Activated effector memory CD4-positive, alpha-beta T cell treated with Interleukin-2 at 50 U/mL for 16 hours (primary cell): ENCODE measurements at places on chromosomes 2 and 18.

DNA sequence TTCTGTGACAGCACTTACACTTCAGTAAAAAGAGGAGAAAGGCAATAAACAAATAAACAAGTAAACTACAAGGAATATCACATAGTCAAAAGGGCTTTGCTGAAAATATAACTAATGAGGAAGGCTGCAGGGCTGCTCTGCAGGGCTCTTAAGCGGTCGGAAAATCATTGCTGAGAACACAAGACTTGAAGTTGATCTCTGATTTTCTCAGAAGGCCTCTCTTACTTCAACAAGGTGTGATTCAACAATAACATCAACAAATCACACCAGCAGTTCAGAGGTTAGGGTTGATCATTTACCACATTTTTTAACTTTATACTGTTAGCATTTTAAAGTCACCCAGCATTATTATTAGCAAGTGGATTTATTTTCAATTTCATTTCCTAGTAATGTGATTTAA, 215.6 kb downstream of the ARHGAP15 start:
- no peak for DNase-seq

DNA sequence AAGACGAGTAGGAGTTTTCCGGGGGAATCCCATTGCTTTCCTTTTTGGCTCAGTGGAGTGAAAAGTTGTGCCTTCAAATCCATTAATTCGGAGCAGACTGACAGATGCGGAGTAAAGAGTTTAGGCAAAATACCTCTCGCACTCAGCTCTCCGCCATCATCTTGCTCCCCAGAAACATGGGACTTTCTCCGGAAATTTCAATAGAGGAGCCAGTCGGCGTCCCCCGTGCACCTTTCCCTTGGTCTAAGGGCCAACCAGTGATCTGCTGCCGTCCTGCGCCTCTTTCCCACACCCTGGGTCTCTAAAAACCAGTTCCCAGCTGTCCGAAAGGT, 318 bp downstream of the TYW5 start:
- DNase-seq: no peak

DNA sequence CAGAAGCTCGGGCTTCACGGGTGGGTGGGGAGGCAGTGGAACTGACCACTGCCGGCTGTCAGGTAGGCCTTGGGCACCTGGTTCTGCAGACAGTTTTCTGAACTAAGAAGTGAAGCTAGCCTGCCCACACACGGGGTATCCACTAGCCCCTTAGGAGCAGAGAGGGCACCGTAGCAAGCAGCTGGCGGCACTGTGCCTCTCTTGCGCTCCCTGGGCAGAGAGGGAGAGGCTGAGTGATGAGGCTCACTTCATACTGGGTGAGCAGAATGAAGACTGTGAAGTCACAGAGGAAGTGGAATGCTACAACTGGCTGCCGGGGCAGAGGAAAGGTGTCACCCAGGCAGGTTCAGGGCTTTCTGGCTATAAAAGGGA, 753 bp downstream of the ITPRIPL1 start:
- peak; percentile 57 for DNase-seq

DNA sequence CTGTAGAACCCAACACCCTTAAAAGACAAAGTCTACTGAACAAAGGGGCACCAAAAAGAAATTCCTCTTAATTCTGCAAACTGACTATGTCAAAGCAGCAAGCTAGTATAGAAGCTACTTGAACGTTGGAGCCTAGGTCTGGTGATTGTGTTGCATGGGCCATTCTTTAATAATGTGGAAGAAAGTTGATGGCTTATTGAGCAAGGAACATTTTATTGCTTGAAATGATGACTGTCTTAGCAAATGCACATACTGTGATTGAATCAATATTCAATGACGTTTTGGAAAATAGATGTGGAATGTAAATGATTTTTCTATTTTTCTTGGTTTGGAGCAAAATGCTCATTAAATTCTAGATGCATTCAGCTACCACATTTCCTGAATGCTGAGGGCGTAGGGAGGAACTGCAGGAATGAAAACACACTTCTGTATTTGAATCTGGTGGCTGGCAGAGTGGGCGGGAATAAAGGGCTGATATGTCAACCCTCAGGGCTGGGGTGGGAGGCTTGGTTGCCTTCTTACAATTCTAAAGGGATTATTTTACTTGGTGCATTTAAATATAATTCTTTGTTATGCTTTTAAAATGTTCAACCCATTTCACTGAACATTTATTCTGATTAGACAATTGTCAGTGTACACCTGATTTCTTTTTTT, 26.5 kb downstream of the MYO3B start:
- no peak for DNase-seq

GRCh38 chr18:23194155-23194996, 59.1 kb downstream of the CABLES1 start:
- DNase-seq: no peak

GRCh38 chr18:12159446-12159845, 65.8 kb downstream of the ANKRD62 start:
- DNase-seq: no peak

DNA sequence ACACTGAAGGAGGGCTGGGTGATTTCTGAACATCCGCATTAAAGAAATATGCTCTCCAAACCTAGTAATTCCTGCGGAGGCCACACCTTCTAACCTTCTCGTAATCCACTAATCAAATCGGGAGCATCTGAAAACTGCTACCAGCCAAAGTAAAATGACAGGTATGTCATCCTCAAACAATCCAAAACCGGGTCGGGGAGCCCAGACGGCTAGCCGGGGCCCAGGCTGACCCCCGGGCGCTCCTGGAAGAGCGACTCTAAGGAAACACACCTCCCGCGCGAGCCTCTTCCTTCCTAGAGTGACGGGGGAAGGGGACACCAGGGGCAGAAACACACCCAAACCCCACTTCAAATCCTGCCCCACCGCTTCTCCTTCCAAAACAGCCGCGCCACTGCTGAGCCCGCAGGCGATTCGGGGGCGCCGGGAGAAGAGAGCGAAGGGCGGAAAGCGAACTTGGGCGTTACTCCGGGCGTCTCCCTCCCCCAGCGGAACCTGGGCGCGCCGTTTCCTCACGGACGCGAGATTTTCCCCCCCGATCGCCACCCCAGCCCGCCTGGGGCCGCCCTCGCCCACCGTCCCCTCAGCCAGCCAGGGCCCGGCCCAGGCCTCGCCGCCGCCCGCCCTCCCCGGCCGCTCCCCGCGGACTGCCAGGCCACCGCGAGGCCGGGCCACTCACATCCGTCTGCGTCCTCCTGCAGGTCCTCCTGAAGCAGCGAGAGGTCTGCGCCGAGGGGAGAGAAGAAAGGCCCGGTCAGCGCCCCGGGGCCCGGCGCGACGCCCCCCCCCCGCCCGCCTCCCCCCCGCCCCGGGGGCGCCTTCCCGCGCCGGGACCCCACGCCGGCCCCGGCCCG, 584 bp downstream of the PPP4R1 start:
- DNase-seq: peak; percentile 30

- DNase-seq: no peak
Measured at GRCh38 chr2:15584767-15585469, 6.8 kb upstream of the DDX1 start.

DNA sequence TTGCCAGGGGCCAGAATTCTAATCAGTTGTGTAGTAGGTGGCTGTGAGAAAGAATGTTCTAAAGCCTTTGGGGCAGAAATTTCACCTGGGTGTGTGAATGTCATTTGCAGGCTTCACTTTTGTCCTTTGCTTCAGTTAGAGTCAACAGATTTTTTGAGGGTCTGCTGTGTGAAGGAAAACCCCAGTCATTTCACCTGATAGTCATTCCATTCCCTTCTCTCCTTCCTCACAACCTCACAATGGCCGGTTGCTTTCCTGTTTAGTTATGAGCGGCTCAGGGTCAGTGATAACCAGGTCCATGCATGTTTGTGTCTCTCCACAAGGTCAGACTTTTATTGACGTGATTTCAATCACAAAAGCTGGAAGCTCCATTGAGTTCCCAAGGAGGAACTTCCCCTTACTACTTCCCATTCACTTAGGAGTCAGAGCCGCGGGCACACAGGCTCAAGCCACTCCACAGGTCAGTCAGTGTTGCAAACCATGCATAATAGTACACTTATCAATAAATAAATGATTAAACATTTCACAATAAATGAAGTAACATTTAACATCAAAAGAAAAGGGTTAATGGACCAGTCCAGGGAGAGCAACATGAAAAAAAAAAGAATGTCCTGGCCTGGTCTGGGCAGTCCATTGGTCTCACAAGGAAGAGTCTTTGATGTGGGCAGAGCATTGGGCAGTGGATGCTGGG, 74.3 kb downstream of the NPAS2 start:
- no peak for DNase-seq

DNA sequence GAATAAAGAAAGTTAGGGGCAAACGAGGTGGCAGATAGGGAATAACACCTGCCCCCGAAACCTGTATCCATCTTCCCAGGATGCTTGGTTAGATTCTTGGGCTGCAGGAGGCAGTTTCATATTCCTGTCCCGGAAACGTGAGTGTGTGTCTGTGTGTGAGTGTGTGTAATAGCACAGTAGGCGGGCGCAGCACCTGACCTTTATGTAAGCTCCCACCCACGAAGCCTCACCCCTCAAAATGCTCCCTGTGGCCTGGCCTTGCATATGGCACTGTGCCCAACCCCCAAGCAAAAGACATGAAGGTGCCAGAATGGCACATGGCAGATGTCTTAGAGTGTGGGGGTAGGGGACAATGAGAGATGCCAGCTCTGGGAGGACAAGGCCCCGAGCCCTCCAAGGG, 48.9 kb downstream of the EFR3B start:
- DNase-seq: no peak

DNA sequence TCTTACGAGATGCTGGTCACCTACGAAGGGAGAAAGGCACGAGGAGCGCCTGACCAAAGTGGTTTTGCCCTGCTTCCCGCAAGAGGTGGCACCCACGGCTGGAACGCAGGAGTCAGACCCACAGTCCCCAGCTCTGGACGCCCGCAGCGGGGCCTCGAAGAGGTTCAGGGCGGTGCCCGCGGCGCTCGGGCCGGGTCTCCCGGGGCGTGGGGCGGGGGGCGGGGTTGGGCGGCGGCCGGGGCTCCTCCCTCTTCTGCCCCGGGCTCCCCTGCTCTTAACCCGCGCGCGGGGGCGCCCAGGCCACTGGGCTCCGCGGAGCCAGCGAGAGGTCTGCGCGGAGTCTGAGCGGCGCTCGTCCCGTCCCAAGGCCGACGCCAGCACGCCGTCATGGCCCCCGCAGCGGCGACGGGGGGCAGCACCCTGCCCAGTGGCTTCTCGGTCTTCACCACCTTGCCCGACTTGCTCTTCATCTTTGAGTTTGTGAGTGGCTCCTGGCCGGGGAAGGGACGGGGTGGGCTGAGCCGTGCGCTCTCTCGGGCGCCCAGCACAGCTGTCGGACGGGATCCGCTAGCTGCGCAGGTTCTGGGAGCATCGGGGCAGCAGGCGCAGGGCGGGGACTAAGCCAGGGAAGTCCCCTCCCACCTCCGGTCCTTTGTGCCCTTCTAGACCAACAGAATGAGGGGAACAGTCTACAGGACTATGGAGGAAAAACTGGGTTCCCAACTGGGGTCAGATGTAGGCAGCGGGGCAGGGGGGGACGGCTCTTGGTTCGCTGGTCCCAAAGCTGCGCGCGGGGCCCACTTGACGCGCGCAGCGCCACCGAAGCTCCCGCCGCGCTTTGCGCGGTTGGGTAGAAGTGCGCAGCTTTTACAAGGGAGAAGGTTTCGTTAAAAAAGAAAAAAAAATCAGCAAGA, at the start of gene MAL:
Gene MAL, plus strand, starts transcription at position 303 of the 914 bp plus-strand sequence. Its CDS starts 85 bp downstream, at position 388.
- DNase-seq: peak; percentile 66

GRCh38 chr18:24584813-24585212, 124.4 kb downstream of the HRH4 start:
- DNase-seq: no peak

DNA sequence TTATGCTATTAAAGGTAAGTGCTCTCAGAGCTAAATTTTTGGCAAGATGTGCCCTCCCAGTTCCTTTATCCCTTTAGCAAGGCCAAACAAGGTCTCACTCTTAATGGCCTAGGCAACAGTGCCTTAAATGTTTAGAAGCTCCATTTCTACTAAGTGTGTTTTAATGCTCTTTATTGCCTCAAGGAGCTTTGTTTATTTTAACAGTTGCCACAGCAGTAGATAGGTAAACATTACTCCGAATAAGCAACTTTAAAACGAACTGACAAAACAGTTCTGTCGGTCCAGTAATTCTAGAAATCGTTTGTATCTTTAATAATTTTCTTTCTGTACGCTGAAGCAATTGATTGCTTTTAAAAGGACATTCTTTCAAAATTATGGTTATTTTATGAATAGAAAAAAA, 74.5 kb downstream of the PIEZO2 start:
- no peak for DNase-seq

- no peak for DNase-seq
Measured at GRCh38 chr2:7430421-7430868, 513.2 kb downstream of the RNF144A start.

GRCh38 chr18:49617329-49617695, 55.5 kb downstream of the LIPG start:
- DNase-seq: no peak

DNA sequence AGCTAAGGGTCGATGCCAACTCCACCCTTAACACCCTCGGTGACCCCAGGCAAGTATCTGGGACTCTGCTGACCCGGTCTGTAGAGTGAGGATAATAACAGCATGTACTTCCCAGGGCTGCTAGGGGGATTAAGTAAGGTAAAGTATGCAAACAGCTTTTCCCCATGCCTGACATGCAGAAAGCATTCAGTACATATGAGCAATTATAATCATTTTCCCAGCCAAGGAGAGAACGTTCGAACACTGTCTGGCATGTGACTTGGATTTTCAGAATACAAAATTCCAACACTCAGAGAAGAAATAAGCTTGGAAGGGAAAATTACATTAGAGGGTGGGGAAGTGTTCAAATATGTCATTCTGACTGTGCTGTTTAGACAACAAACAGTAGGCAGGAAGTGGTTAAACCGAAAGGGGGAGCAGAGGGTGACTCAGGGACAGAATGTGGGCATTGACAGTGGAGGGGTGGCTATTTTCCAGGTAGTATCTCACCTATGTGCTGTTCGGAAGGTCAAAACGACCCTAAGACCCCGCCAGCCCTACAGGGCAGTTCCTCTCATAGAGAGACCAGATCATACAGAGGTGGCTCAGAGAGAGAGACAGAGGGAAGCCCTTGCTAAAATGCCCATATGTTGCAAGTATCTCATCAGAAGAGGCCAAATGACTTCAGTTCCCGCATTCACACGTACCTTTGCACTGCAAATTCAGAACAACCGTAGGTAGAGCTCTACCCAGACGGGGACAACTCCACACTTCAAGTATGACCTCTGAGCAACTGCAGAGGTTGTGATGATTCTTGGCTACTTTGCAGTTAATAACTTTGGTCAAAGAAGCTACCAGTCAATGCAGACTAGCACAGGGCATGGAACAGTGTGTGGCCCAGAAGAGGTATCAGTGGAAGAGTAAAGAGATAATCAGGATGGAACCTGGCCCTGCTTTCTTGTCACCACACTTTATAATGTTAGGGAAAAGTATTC, 14.8 kb downstream of the ASPRV1 start:
- peak; percentile 52 for DNase-seq
